EL (cell line): ENCODE measurements at places on chromosomes 12 and 14.

- no peak for DNase-seq
These were observed 30.6 kb downstream of the CMKLR1 start for GRCh38 chr12:108308395-108309085.

- no peak for DNase-seq
These were observed 105.7 kb downstream of the ZC3H14 start for GRCh38 chr14:88668448-88669116.

DNA sequence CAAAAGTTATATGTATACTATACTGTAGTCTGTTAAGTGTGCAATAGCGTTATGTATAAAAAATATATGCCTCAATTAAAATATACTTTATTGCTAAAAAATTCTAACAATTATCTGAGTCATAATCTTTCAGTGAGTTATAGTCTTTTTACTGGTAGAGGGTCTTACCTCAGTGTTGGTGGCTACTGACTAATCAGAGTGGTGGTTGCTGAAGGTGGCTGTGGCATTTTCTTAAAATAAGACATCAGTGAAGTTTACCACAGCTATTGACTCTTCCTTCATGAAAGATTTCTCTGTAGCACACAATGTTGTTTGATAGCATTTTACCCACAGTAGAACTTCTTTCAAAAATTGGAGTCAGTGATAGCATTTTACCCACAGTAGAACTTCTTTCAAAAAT lies 23.4 kb downstream of the POLR3B start:
- no peak for DNase-seq

GRCh38 chr12:45732936-45733335 lies 3.4 kb downstream of the ARID2 start:
- DNase-seq = no peak

DNA sequence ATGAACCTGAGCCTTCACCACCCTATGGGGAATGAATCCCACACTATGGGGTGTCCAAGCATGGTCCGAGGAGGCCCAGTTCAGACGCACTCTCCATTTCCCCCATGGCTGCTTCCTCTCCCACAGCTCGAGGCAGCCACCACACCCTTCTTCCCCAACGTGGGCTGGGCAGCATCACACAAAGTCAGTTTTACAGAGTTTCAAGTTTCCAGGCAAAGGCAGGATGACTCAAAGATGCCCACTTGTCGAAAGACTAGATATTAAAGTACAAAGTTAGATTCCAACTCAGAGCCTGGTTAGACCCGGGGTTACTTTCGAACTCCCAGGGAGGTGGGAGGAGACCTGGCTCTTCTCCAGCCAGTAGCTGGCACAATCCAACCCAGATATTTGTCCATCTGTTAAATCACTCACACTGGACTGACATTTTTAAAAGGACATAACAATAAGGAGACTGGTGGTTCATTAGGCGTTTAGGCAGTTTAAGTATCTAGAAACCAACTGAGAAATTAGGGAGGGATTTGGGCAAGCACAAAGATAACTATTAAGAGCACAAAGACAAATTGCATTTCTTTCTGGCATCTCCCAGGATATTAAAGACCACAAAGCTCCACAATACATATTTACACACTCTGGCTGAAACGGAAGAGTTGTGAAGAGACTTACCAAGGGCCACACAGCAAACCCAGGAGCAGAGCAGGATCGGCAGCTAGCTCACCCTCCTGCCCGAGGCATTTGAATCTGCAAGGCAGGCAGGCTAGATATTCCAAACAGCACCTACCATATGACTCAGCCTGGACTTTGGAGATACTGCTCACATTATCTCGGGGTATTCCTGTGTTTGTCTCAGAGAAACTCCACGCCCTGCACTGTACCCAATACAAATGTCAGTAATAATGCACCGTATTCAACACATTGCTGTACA lies 34.8 kb downstream of the TMCC3 start:
- DNase-seq = peak; percentile 54

- peak; percentile 1 for DNase-seq
These were observed 779.0 kb upstream of the FLRT2 start for GRCh38 chr14:84750763-84751554.

DNA sequence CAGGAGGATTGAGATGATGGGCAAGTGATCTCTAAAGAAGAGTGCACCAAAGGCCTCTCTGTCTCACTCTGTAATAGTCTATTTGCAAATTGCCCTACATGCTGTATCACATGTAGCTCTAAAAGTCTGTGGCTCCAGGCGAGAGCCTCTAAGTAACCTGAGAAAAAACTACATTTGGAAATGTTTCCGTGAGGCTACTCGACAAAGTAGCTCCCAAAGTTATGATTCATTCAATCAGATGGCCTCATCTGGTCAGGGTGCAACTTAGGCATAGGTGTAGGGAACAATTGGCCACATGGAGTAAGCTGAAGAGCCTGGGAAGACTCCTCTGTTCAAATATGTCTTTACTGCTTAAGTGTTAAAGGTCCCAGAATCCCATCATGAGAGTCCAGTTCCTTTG lies 155.4 kb upstream of the PLEKHG7 start:
- no peak for DNase-seq

- peak; percentile 57 for DNase-seq
These were observed 1.2 kb downstream of the MGP start for GRCh38 chr12:14884458-14884878.

DNA sequence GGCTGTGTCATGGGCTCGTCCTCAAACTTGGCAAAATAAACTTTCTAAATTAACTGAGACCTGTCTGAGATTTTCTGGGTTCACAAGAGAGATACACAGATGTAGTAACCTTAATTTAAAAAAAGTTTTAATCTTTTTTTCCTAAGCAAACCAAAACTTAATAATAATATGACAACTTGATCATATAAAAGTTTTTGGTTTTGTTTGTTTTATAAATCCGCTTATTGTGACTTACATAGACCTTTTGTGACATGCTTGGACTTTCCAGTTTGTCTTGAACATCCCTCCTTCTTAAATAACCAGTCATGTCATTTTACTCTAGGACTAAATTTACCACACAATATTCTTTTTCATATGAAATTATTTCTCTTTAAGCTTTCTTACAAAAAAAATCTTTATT lies 8.5 kb downstream of the RDH12 start:
- no peak for DNase-seq

DNA sequence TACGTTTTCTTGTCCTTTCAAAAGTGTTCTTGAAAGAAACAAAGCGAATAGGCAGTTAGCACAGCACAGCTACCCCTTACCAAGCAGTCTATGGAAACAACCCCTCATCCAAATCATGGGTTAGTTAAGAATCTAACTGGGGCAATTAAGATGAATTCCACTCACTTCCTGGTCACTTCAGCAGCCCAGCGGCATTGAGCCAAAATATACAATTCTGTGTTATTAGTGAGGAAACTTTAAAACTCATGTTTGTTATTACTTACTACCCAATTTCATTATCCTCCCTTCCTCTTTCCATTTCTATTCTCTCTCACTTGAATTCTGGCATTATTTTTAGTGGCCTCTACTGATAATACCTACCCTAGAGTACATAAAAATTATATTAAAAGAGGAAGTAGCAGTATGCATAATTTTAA lies 121.4 kb downstream of the PPHLN1 start:
- no peak for DNase-seq

- no peak for DNase-seq
These were observed 15.3 kb downstream of the GPR132 start for GRCh38 chr14:105049753-105050550.

- no peak for DNase-seq
These were observed 78.7 kb downstream of the STXBP6 start for GRCh38 chr14:24971255-24971654.

DNA sequence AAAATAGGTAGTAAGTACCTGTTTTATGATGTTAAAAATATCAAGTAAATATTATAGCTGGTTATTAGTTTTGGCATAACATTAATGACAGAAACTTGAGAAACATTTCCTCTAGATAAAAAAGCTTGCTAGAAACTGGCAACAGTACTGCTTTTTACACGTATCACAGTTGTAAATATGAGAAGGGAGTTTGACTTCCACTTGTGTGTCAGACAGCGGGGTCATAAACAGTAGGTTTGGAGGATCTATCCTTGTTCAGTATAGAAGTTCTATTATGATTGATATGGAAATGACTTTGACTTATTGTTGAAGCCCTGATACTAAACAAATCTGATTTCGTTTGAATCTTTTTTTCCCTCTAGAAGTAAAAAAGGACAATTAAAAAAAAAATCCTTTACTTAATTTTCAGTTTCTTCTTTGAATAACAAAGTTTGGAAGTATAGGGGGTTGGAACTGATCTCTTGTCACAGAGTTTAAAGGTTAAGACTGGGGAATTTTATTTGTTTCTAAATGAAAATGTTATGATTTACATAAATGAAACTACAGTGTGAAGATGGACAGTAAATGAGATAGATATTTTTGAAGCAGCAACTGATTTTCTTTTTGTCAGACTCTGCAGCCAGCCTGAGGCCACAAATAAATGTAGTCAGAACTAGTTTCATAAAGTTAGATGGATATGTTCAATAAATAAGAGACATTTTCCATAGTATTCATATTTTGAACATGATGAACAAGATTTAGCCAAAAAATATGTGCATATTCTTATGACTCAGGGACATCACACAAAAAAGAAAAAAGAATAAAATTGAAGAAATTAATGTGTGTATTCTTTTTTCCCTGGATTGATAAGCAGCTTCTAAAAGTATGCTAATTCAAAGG lies 50.1 kb downstream of the WNK1 start:
- no peak for DNase-seq

DNA sequence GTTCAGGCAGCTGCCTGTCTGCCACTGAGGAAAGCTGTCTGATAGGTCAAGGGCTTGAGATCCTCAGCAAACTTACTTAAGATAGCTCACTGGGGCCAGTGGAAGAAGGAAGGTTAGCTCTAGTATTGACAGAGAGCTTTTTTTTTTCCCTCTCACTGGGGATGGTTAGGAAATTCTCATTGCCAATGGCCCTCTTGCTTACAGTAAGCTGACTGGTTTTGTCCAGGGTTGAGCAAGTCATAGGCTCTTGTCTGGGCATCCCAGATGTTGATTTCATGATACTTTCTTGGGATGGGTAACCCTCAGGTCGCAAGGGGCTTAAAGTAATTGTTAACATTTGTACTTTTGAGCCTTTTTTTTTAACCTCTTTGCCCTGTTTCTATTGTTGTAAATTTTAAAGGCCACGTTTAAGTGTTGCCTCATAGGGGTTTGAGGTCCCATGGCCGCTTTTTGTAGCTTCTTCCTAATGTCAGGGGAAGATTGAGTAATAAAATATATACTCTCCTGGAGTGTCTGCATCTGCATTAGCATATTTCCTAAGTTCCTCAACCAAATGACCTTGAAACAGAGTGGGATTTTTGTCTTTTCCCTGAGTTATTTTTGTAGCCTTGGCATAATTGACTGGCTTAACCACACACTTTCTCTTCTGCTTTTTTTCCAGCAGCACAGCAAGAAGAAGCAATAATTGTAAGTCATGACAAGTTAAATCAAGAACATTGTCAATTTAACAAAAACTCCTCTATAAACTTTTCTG lies 716.0 kb downstream of the LRFN5 start:
- DNase-seq = no peak

DNA sequence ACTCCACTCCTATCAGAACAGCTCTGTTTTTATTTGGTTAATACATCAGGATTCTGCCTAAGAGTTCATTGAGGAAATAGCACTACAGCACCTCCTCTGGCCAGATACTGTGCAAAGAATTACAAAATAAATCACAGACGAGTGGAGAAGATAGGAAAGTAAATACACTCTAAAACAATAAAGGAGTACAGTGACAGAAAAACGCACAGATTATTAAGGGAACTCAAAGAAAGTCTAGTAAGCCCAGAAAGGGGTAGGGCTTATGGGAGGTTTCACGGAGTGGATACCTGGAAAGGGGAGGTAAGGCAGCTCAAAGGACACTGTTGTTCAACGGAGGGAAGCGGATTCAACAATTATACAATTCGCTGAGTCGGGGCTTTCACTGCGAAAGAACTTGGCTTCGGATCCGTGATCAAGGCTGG lies 5.5 kb downstream of the OR10AD1 start:
- peak; percentile 44 for DNase-seq

GRCh38 chr14:104585966-104586697 lies 6.6 kb downstream of the C14orf180 start:
- no peak for DNase-seq
